ENCODE measurements at places on chromosomes 2 and 18.

- DNase-seq, result no peak
These were observed 1.6 kb downstream of the CASP8 start for GRCh38 chr2:201261906-201262305.

DNA sequence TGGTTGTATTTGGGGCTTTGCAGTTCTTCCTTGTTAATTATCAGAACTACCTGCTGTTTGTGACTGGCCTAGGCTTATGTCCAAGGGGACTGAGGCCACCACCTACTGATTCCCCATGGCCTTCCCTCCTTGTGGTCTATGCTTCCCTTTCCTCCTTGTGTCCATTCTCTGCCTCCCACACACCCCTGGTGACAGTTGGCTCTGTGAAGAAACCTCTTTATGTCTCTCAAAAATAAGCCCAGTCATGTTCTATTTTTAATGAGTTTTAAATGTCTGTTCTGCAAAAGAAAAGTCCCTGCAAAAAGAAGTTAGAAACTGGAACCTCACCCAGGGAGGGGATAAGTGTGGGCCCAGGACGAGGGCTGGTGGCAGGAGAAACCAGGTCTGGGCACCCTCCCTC lies 105.0 kb downstream of the SMC6 start:
- no peak for DNase-seq

DNA sequence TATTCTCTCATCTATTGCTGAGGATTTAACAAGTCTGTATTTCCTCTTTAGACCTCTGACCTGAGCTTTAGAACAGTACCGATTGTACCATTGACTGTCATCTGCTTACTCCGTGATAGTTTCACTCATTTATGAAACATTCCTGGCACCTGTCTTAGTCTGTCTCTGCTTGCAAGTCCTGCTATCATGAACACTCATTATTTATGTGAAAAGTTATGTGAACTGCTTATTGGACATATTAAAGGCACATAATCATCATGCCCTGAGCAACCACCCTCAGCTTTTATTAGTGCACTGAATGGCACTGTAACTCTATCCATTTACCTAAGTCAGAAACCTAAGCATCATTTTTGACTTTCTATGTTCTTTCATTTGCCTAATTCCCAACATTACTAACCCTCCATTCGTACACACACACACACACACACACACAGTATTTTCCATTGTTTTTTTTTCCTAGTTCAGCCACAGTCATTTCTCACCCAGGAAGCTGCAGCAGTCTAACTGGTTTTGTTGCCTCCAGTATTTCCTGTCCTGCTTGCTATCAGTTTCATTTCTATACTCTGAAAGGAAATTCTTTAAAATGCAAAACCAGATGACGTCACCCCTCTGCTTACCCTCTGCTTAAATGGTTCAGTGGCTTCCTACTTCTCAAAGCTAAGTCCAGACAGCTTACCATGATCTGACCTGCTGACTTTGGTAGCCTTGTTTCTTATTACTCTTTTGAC lies 146.1 kb downstream of the HAUS1 start:
- DNase-seq, result peak; percentile 34

DNA sequence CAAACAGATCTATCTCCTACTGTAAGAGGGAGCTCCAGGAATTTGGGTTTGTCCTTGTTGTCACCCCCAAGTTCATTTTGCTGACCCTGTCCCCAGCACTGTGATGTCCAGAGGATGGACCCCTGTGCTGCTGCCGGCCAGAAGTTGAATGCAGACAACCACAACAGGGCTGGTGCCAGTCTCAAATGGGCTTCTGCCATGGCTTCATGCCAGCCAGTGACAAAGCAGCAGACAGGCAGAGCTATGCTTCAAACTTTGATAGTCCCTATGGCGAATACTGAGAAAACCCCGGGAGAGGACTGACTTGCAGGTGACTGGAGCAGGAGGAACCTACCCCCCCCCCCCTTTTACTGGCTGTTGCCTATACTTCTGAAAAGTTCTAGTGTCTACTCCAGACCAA lies 3.2 kb downstream of the SMAD7 start:
- no peak for DNase-seq

DNA sequence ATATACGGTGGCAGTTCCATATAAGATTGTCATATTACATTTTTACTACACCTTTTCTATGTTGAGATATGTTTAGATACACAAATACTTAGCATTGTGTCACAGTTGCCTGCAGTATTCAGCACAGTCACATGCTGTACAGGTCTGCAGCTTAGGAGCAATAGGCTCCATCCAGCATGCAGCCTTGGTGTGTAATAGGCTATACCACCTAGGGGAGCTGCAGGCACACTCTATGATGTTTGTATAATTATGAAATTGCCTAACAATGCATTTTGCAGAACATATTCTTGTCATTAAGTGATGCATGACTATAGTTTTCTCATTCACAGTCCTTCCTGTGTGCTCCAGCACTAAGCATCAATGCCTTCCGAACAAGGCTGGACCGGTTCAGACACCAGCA lies 133.4 kb downstream of the NDUFA10 start:
- no peak for DNase-seq

- DNase-seq, result no peak
These were observed 243.0 kb downstream of the RPRM start for GRCh38 chr2:153235516-153235915.

DNA sequence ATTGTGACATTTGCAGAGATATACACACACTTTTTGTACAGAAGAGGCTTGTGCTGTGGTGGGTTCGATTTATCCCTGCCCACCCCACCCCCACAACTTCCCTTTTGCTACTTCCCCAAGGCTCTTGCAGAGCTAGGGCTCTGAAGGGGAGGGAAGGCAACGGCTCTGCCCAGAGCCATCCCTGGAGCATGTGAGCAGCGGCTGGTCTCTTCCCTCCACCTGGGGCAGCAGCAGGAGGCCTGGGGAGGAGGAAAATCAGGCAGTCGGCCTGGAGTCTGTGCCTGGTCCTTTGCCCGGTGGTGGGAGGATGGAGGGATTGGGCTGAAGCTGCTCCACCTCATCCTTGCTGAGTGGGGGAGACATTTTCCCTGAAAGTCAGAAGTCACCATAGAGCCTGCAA lies 40.0 kb downstream of the STEAP3 start:
- no peak for DNase-seq

GRCh38 chr2:72153026-72153791 lies 5.5 kb upstream of the CYP26B1 start:
- DNase-seq, result no peak

DNA sequence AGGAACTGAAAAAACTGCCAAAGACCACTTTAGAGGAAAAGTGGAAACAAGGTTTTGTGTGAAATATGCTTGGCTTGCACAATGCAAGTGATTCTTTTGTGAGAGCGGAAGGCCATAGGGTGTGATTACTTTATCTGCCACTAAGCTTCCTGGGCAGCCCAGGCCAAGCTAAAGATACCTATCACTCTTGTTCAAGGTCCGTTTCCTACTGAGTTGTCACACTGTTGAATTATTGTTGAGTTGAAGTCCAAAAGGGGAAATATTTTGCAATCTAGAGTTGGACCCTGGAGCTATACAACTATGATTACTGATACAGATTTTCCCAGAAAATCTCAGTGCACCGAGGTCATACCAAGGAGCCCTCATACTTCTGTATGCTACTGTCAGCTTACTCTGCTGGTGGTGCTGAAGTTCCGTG lies 72.7 kb upstream of the CTAGE1 start:
- no peak for DNase-seq

GRCh38 chr2:101508636-101509035 lies 33.7 kb upstream of the RFX8 start:
- DNase-seq, result no peak

DNA sequence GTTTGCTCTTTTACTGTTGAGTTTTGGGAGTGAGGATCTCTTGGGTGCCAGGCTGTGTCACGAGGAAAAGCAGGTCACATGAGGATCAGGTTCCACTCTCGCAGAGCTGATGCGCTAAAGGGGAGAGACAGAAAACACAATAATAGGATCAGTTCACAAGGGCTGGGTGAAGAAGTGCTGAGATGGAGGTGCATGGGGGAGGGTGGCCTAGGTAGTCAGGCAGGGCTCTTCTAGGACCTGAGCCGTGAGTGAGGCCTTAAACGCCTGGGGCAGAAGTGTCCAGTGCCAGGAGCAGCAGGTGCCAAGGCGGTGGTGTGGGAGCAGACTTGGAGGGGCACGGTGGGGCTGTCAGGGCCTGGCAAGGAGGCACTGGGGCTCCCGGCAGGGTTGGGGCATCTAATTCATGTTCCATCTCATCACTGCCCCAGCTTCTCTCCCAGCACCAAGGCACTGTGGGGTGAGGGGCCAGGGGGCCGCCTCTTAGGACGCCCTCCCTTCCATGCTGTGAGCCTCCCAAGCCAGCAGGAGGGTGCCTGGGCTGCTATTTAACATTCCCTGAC lies 9.3 kb downstream of the KCNIP3 start:
- DNase-seq, result no peak

DNA sequence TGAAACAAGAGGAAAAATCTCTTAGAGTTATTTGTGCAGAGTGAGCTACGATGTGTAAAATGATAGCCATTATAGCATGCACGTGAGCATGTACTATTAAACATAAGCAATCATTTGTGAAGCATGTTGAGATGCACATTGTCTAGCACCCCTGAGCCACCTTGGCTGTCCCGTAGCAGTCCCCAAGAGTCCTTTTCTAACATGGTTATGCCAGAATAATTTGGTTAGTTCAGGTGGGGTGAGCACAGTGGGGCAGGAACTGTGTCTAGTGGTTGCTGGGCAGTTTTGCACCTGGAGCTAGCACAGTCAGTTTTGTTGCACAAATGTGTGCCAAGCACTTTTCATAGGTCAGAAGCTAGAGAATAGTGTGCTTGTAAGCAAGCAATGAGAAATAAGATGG lies 809.8 kb downstream of the RNF144A start:
- no peak for DNase-seq

DNA sequence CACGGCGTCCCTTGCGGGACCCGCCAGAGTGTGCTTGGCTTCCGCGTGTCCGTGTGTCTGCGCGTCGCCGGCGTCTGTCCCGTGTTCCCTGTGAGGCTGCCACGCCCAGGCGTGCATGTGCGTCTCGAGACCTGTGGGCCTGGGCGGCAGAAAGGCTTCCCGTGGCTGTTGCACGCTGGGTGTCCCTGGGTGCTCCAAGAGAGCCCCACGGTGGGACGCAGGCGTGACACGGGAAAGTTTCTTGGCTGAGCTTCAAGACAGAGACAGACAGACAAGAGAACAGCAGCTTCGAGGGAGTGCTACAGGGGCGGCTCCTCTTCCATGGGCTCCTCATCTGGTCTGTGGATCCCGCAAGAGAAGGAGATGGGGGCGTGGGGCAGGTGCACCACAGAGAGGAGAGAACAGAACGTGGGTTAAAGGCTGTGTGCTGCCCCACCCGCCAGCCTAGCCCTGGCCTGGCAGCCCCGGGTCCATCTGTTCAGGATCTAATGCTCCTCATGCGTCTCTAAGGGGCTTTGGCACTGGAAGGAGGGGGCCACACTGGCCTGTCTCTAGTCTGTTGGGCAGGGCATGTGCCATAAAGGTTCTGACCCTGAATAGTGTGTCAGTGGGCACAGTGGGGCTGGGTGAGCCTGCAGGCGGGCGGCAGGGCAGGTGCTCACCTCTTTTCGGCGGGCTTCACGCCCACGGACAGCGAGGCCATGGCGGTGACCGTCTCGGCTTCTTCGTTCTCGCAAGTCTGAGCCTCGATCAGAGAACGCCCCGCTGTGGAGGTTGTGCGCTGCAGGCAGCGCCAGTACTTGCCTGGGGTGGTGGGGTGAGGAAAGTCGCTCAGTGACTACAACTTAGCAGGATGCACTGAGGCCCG lies 205.1 kb downstream of the TWIST2 start:
- DNase-seq, result no peak

- DNase-seq, result no peak
These were observed 11.6 kb downstream of the RAB12 start for GRCh38 chr18:8620845-8621244.

DNA sequence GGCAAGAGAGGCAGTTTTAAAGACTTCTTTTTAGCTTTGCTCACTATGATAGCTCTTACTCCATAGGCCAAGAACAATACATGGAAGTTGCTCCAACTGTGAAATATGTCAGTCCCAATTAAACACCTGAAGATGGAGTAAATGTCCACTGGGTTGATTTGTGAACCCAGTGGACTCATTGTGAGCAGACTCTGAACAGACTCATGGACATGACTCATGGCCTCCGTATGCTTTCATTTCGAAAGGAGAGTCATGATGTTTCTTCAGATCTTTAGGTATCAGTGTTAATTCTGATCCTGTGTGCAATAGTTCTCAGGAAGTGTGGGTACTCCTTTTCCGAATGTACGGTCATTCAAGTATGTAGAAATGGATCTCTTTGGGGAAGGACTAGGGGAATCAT lies 5.4 kb upstream of the CWC22 start:
- peak; percentile 55 for DNase-seq

- no peak for DNase-seq
These were observed 2.6 kb downstream of the BAZ2B start for GRCh38 chr2:159613651-159614285.

DNA sequence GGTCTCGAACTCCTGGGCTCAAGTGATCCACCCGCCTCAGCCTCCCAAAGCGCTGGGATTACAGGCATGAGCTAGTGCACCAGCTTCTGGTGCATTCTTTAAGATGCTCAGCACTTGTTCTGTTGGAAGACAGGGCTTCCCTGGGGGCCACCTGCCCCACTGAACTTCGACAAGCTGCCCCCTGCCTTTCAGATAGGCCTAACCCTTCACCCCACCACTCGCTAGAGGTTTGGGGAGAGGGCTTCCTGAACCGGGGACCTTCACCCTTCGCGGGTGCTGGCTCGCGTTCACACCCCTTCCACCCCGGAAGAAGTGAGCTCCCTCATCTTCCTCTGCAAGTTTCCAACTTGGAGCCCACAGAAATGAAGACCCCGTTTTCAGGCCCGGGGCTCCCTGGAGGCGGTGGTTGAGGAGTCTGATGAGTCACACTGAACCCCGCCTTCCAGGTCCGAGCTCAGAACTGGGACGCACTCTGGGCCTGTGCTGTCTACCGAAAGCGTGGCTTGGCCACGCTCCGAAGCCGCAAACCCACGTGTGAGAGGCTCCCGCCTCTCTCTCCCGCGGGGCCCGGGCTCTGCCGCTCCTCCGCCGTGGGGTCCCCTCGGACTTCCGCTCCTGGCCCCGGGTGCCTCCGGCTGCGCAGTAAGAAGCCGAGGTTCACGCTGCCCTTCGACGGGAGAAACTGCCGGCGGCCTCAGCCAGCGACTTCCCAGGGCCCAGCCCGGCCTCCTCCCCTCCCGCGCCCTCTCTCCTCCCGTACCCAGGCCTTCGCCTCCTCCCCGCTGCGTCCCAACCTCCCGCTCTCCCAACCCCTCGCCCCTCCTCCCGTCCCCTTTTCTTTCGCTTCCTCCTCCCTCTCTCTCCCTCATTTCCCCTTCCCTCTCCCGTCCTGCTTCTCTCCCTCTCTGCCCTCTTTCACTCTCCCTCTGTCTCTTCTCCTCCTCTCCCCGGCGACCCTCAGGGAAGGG lies 47.5 kb upstream of the SP3 start:
- DNase-seq, result no peak

- DNase-seq, result no peak
These were observed 524.0 kb upstream of the ID2 start for GRCh38 chr2:8157621-8158430.

DNA sequence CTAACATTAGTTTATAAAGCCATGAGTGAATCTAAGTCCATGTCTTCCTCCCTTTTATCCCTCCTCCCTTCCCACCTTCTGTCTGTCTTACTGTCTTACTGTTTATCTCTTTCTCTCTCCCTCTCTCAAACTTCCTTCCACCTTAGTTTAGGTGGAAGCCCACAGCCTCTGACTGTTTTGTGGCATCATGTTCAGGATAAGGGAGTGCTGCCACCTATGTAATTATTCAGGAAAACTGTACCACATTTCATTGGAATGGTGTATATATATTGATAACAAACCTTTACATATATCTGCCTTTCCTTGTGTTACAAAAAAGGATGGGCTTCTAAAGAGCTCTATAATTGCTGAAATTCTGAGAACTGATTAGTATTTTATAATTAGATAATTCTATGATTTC lies 48.7 kb downstream of the NETO1 start:
- DNase-seq, result no peak

GRCh38 chr2:17373741-17374140 lies 144.5 kb downstream of the RAD51AP2 start:
- DNase-seq, result peak; percentile 44
